ENCODE measurements at places on chromosomes 7 and 10.
A peak's percentile ranks its signal among the peaks of the same experiment; 100 is the strongest.

DNA sequence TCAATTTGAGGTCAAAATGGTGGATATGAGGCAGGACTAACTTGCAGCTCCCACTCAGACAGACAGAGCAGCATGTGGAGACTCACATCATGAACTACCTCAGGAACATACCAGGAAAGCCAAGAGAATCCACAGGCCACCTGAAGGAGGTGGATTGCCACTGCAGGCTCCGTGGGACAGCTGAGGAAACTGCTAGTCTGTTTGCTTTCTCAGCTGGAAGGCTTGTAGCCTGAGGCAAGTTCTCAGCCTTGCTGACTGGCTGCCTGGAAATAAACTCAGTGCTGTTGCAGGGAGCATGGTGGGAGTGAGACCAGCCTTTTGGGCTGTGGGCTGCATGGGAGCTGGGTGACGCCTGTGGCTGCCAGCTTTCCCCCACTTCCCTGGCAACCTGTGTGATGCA, 202.9 kb downstream of the ZNF248 start:
- no peak for DNase-seq

- no peak for DNase-seq
Measured at GRCh38 chr7:150947761-150948651, 30.1 kb downstream of the KCNH2 start.

- DNase-seq, result peak; percentile 12
Measured at GRCh38 chr7:100966542-100967291, 2.6 kb upstream of the MUC12 start.

DNA sequence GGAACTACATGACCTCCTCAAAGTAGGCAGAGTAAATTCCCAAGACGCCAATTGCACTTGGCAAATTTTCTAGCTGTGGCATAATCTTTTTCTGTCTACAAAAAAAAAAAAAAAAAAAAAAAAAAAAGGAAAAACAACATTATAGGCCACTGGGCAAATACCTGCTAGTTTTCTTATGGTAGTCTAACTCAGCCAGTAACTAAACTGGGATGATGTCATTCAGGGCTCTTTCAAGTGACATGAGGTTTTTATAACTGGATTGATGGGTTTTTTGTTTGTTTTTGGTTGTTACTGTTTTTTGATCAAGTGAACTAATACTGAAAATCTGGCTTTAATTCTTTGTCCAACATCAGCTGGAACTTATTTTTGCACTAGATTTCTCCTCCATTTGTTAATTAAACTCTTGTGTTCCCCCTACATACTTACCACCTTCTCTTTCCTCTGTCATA, 7.4 kb upstream of the VIM start:
- DNase-seq, result no peak

DNA sequence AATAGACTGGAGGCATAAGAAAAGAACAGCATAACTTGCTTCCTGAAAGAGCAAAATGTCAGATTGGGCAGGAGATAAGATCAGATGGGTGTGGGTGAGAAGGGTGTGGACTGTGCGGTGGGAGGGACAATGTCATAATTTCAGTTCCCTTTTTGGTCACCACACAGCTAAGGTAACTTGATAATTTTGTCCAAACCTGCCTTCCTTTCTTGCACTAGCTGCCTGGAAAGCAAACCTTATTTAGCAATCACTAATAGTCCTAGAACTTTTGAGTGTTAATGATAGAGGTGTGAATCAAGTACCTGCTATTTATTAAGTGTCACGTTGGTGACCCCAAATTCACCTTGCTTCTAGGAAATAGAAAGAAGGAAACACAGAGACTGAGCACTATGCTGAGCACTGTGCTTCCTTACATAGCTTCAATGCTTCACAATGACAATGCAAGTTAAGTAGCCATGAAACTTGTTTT, 72.4 kb upstream of the SP4 start:
- DNase-seq, result peak; percentile 64

DNA sequence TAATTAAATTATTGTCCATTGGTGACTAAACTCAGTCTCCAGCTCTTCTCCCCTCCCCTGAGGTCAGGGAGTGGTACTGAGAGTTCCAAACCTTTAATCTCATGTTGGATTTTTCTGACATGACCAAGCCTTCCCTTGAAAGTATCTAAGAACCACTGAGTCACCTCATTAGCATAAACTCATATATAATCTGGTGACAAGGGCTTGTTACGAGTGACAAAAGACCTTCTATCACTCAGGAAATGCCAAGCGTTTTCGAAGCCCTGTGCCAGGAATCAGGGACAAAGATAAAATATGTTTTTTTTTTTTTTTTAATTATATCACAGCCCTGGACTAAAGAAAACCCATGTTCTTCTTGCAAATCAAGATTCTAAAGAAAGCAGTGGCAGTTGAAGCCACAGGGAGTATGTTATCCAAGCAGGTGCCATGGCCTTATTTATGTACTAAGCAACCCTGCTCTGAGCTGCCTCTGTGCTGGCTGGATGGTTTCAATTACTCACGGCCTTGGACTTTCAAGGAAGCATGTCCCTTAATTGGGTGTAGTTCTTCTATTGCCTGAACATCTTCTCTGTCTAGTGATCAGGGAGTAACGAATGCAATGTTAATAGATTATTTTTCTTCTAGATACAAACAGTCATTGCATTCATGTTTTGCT, 169.0 kb upstream of the PRKCQ start:
- DNase-seq, result no peak

DNA sequence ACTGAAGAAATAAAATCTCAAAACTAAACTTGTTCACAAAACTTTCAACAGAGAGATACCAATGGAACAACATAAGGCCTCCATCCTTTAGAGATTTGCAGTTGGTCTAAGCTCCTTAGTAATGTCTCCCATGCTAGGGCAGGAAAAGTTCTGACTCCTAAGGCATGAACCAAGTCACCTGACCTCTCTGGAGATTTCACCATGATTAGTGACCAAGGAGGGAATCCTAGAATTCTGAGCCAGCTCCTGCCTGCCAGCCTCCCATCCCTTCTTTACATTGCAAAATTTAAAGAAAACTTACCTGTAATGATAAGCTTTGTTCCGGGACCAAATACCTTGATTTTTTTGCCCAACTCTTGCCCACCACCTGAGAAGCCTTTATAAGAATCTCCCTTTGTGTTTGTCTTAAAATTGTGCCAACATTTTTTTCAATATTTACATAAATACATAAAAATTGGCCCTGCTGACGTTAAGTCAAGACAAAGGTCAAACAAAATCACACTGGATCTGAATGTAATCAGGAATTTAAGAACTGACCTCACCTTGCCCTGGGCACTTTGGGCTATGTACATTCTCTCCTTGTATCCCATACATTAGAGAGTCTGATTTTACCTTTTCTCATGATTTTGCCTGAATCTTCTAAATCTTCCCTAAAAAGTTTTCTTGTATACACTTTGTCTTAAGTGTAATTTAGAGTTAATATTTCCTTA, at the start of gene TARP:
Gene TARP (minus strand): TSS at position 351 of the 710 bp plus-strand sequence.
- DNase-seq, result no peak

- no peak for DNase-seq
Measured at GRCh38 chr7:15889507-15889906, 203.0 kb upstream of the MEOX2 start.

- DNase-seq, result no peak
Measured at GRCh38 chr10:60910543-60910942, 33.4 kb downstream of the RHOBTB1 start.

- DNase-seq, result no peak
Measured at GRCh38 chr10:101400585-101400984, 46.6 kb downstream of the BTRC start.

- no peak for DNase-seq
Measured at GRCh38 chr7:79403879-79404278, 49.6 kb downstream of the MAGI2 start.

DNA sequence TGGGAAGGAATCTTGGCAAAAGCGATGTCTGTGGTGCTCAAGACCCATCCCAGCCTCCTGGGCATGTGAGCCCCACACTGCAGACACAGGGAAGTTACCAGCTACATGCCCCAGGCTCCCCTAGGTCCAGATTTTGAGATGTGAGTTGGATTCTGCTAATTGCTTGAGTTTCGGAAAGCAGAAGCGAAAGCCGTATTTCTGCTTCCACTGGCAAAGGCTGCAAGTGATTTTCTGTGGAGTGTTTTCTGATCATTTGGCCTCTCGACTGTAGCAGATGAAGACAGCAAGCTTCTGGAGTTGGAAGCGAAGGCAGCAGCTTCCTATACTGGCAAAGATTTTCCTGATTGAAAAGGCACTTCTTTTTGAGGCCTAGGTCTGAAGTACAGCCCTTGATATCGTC, 29.6 kb downstream of the ANKRD16 start:
- no peak for DNase-seq

- no peak for DNase-seq
Measured at GRCh38 chr7:136326045-136326609, 349.0 kb upstream of the MTPN start.

- peak; percentile 83 for DNase-seq
Measured at GRCh38 chr7:924541-925231, 29.8 kb downstream of the ADAP1 start.
